M059J (cell line): ENCODE measurements at places on chromosomes 2 and 18. TPM values are rescaled to one million over a fixed set of nuclear protein-coding genes. Genes with fewer than 3 reads are reported as not detected.

RBM44 gene
- 0.02 TPM in 1 of 2 replicates, not detected in the other for total RNA-seq

DNAH6 gene
- total RNA-seq = 0.02 TPM in 1 of 2 replicates, not detected in the other

- no peak for DNase-seq
Measured at GRCh38 chr2:220785178-220785577, 786.9 kb downstream of the EPHA4 start.

DNA sequence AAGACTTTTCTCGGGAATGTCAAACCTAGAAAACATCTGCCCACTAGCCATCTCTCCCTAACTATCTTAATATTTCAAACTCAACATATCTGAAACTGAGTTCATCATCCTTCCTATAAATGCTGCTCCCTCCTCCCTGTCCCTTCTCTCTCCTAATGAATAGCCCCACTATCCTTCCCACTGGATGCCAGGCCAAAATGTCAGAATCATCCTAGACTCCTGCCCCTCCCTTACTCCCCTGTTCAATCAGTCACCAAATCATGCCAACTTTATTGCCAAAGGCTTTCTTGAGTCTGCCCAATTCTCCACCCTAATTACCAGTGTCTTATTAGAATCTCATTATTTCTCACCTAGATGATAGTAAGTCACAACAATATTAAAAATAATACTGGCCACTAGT, 8.5 kb downstream of the EVA1A start:
- no peak for DNase-seq

GRCh38 chr2:196823750-196824522, 14.8 kb upstream of the C2orf66 start:
- DNase-seq = peak; percentile 67

ANKRD29 gene
- 8.3 and 10.6 TPM in 2 replicates for total RNA-seq

DNA sequence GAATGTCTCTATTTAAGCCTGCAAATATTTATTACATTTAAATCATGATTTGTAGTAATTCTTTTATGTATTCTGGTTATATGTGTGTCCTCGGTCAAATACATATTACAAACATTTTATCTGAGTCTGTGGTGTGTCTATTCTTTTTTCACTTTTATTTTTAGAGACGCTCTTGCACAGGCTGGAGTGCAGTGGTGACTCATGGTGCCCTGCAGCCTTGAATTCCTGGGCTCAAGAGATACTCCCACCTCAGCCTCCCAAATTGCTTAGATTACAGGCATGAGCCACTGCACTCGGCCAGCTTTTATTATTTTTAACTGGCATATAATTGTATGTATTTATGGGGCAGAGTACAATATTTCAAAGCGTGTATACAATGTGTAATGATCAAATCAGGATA, 47.5 kb downstream of the ARID5A start:
- peak; percentile 50 for DNase-seq

DNA sequence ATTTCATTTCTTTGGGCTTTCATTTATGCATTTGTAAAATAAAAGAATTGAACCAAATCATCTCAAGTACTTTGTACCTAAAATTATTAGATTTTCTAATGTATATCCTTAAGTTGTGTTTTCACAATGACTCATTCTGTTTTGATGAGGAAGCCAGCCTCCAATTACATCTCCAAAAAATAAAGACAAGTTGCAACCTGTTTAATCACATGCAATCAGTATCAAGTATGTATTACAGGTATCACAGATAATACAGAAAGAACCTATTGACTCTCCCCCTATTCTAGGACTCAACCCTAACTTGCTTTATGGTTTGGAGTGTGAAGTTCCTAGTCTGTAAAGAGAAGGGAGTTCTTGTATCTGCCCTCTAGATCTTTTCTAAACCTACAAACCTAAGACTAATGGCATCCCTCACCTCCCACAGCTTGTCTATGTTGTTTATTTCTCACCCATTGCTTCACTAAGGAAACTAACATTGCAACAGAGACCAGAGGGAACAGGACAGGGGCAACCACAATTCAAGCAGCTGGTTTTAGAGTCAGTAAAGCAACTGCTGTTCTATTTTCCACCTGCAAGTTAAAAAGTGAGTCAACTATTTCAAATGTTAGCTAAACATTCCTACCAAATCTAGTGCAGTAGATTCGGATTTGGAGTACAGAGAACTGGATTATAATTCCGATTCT, 141.1 kb upstream of the ETAA1 start:
- peak; percentile 68 for DNase-seq

PRSS56 gene
- not detected in 2 replicates for total RNA-seq

- peak; percentile 12 for DNase-seq
Measured at GRCh38 chr2:85188852-85189251, 55.7 kb downstream of the TCF7L1 start.
